ENCODE measurements at places on chromosomes 16 and 17. TPM values are rescaled to one million over a fixed set of nuclear protein-coding genes. Genes with fewer than 3 reads are reported as not detected.

GRCh38 chr16:30619202-30619601 lies 9.0 kb upstream of the ZNF689 start:
- DNase-seq, result no peak

- DNase-seq, result no peak
Measured at GRCh38 chr16:59688006-59688405, 953.9 kb upstream of the GOT2 start.

GRCh38 chr16:11169641-11170040 lies 86.4 kb downstream of the SOCS1 start:
- DNase-seq, result no peak

- peak; percentile 45 for DNase-seq
Measured at GRCh38 chr17:7932949-7933348, 943 bp downstream of the CNTROB start.

DNA sequence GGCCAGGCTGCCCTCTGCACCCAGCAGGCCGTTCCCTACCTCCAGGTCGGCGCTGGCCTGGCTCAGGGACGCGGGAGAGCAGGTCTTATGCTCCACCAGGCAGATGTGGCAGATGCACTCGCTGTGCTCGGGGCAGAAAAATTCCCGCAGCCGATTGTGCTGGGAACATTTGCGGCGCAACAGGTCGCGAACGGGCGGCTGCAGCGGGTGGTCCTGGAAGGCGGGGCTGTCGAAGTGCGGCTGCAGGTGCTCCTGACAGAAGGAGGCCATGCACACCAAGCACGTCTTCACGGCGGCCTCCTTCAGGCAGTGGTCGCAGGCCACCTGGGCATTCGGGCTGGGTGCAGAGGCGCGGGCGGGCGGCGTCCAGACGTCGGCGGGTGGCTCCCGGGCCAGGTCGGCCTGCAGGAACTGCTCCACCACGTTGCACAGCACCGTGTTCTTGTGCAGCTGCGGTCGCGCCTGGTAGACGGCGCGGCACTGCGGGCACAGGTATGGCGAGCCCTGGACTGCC lies 439 bp downstream of the TRIM25 start:
- DNase-seq, result no peak

GRCh38 chr17:17406225-17406624 lies 70.6 kb upstream of the MED9 start:
- DNase-seq, result no peak

GRCh38 chr17:32551186-32551955 lies 64.6 kb downstream of the CDK5R1 start:
- DNase-seq, result no peak

- DNase-seq, result no peak
Measured at GRCh38 chr17:19873346-19873745, 5.6 kb upstream of the ULK2 start.

DNA sequence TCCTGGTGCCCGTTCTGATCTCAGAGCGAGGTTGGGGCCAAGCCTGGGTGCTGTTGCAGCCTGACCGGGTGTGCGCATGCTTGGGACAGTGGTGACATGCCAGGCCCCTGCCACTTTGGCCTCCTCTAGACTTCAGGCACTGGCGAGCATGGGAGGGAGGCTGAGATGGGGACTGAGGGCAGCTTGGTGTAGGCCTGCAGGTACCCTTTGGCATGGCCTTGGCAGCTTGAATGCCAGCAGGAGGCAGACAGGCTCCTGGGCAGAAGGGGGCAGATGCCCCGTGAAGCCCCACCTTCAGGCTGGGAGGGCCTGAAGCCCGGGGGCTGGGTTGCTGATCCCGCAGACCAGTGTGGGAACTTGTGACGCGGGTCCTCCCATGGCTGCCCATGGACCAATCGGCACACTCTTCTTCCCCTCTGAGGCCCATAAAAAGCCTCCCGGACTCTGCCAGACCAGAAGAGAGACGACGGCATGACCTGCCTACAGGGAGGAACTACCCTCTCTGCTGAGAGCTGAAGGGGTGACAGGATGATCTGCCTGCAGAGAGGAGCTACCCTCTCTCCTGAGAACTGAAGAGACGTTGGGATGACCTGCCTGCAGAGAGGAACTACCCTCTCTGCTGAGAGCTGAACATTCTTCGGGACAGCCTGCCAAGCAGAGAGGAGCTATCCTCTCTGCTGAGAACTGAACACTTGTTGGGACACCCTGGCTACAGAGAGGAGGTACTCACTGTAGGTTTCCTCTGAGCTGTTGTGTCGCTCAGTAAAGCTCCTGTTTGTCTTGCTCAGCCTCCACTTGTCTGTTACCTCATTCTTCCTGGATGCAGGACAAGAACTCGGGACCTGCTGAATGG lies 17.5 kb downstream of the RHOT1 start:
- no peak for DNase-seq

- DNase-seq, result no peak
Measured at GRCh38 chr17:12519956-12520594, 145.6 kb upstream of the MYOCD start.

- DNase-seq, result no peak
Measured at GRCh38 chr17:72948115-72948514, 144.4 kb downstream of the SLC39A11 start.

The NRN1L gene
- polyA plus RNA-seq, result 2.5 TPM

The SCARF1 gene
- polyA plus RNA-seq, result 19.1 TPM

The KRTAP1-1 gene
- polyA plus RNA-seq, result not detected

The ST6GALNAC1 gene
- polyA plus RNA-seq, result 0.88 TPM

Data from adrenal gland (tissue), 19 donors.